ENCODE measurements at places on chromosomes 7 and 10.
A peak's percentile ranks its signal among the peaks of the same experiment; 100 is the strongest.

- no peak for DNase-seq
Measured at GRCh38 chr7:99331002-99331401, 5.3 kb downstream of the ARPC1A start.

GRCh38 chr10:4514445-4515108, 311.4 kb upstream of the AKR1E2 start:
- DNase-seq, result no peak

DNA sequence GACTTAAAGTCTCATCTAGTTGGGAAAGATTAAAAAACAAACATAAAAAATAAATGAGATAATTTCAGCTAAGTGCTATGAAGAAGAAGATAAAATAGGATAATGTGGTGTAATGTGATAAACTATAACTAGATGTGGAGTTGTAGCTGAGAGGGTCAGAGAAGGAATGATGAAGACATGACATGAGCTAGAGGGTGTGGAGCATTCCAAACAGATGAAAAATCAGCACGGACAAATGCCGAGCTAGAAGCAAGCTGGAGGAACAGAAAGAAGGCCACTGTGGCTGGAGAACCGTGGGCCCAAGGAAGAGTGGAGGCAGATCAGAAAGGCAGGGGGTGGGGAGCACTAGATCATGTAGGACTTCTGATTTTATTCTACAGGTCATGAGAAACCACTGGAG, 70.6 kb downstream of the CDK6 start:
- peak; percentile 71 for DNase-seq

- peak; percentile 90 for DNase-seq
Measured at GRCh38 chr7:37198906-37199485, 249.7 kb downstream of the ELMO1 start.

DNA sequence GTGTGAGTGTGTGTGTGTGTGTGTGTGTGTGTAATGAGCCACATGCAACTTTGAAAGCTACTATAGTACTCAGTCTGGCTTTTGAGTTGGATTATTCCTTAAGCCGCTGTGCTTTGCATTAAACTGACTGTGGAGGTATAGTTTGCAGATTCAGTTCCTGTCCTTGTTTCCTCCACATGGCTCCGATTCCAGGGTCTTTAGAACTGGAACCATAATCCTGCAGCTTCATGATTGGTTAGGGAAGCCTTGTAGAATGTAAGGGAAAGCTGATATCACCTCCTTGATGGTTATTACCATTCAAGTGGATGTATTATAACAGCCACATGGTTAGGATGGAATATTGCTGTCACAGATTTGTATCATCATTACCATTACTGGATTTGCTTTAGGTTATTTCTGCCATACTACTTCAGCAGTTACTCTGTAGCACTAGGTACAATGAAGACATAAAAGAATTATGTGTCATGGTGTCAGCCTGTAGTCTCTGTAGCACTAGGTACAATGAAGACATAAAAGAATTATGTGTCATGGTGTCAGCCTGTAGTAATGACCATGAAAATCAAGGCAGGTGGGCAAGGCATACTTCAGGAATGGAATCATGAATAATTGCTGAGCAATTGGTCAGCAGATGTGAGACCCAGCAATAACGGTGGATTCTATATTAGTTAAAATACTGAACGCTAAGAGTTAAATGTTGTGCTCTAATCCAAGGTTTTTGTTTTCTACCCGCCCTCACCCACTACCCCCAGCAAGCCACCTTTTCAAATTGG, 275.1 kb upstream of the FZD1 start:
- no peak for DNase-seq

DNA sequence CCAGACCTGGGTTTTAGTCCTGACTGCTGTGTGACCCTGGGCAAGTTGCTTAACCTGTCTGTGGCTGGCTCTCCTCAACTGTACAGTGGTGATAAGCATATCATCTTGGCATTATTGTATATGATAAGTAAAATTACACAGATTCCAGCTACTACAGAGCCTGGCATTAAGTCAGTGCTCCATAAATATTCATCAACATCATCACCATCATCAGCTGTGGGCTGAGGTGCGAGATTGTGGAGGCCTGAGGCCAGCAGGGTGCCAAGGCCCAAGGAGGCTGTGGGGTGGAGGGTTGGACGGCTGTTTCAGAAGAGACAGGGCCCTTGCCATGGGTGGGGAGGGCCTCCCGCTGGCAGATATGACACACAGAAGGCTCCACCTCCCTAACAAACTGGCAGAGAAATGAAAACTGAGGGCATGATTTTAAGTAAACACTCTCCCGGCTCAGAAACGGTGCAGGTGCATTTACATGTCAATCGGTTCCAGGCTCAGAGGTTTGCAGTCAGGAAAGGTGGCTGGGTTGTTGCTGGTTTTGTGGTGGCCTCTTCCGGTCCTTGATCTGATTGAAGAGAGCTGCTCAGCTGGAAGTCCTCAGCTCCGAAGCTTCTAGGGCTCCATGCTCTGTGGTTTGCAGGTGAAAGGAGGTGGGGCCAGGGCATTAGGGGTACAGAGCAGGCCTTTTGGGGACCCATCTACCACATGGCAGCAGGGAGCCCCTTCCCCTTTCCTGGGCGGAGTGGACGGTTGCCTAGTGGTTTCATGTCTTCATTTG, 10.2 kb downstream of the CRYGN start:
- peak; percentile 73 for DNase-seq

- DNase-seq, result no peak
Measured at GRCh38 chr7:113790025-113790424, 128.8 kb downstream of the PPP1R3A start.

DNA sequence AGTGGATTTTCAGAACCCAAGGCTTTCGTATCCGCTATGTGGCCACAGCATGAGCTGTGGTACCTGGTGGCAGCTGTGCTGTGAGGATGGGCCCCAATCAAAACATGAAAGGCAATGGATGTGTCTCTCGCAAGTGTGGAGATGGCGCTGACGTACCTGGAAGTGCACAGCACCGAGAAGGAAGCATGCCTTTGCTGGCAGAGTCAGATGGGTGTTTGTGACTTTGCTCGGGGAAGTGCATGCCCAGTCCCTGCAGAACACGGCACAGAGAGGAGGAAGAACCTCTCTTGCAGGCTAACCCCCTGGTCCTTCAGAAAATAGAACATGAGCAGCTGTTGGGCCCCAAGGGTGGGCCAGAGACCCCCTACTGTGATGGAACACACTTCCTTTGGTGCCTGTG, 654.1 kb upstream of the ZWINT start:
- no peak for DNase-seq

- no peak for DNase-seq
Measured at GRCh38 chr7:5403442-5403841, 20.2 kb downstream of the TNRC18 start.

DNA sequence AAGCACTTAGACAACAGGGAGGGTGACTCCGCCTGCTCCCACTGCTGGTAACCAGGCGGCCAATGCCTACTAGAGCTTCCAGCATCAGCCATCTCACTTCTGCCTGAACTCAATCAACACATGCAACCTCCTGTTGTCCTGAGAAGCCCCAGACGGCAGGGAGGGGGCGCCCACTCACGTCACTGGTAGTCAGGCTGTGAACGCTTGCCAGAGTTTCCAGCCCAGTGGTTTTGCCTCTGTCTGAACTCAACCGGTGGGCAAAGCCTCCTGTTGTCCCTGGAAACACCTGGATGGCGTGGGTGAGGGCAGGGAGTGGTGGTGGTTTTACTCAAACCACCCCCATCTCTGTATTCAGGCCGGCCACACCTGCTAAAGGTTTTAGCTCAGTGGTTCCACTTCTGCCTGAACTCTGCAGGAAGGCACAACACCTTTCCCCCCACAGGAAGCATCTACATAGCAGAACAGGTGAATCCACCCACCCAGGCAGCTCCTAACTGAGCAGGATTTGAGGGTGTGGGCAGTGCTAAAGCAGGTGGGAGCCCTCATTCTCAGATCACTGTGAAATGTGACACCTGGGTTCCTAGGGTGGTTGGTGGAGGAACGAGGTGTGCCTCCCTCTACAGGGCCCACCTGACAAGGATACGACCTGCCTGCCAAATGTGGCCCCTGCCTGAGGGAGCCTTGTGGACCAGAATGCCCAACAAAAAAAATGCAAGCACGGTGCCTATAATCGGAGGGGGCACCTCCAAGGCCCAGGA, 563.0 kb upstream of the SEMA3D start:
- no peak for DNase-seq

- DNase-seq, result peak; percentile 74
Measured at GRCh38 chr10:68666280-68666760, 54.7 kb upstream of the CCAR1 start.

GRCh38 chr10:98076086-98076485, 45.7 kb upstream of the CRTAC1 start:
- no peak for DNase-seq

GRCh38 chr10:74957285-74957961, 131.0 kb downstream of the KAT6B start:
- peak; percentile 23 for DNase-seq

DNA sequence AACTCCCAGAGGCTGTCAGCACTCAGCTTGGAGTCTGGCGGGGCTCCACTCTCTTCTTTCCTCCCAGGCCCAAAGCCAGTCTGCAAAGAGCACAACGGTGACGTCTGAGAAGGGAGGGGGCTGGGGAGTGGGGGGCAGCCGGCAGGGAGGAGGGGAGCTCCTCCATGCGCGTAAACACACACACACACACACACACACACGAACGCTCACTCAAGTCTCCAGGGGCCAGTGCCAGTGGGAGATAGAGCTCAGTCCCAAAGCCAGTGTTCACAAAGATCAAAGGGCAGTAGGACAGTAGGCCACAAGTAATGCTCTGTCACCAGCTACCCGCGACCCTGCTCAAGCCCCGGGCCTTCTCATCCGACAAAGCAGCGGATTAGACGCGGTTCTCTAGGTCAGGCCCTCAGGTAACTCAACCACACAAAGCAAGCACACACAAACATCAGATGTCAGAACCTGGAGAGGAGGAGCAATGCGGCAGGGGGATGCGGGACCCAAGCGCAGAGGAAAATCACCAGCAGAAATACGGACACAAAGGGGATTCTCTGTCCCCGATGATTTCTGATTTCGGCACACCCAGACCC, 19.9 kb downstream of the TCAF1 start:
- DNase-seq, result peak; percentile 85

DNA sequence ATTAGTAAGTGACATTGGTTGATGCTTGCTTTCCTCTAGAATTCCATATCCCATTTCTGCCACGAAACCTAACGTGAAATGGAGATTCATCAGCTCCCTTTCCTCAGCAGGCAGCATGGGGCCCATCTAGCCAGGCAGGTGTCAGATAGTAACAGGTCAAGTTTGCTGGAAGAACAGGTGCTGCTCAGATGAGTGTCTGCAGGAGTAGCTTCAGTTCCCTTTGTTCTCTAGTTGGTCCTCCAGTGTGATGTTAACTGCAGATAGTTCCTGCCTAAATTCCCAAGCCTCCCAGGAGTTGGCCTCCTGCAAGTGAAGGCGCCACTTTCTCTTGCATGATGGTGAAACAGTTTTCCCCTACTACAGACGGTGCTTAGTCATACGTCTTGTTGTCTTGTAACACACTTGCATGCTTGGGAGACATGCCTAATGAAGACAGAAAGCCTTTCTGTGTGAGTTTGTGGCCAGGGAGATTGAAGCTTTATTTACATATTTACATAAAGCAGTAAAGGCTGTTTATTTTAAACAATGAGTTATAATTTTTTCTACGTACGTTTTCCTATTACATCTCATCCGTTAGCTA, 175.4 kb downstream of the CHN2 start:
- DNase-seq, result peak; percentile 30

DNA sequence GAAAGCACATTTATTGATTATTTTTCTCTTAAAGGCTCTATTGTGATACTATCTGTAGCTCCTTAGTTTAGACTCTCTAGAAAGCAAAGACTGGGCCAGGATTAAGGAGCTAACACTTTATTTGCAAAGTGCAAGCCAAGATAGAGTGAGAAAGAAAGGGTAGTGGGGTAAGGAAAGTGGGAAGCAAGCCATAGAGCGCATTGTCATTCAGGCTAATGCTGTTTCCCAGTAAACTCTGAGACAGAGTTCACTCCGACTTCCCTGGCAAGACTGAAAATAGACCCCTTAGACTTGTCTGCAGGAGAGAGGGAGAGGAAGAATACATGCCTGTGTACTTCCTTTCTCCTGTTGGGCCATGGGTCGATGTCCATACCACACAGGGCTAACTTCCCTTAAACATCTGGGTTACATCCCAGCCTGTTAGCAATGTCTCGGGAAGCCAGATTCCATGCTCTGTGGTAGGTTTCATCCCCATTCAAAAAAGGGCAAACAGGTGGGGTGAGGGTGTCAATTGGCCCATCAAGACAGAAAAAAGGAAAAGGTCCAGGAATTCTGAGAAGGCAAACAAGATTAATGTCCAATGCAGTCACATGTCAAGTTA, 875.8 kb upstream of the CELF2 start:
- no peak for DNase-seq

GRCh38 chr7:128938544-128939074, 882 bp downstream of the IRF5 start:
- peak; percentile 26 for DNase-seq

GRCh38 chr7:41731493-41732435, 28.9 kb upstream of the INHBA start:
- no peak for DNase-seq

All from astrocyte of the hippocampus (primary cell).